ENCODE measurements at places on chromosomes 1 and 21.
A peak's percentile ranks its signal among the peaks of the same experiment; 100 is the strongest.

DNA sequence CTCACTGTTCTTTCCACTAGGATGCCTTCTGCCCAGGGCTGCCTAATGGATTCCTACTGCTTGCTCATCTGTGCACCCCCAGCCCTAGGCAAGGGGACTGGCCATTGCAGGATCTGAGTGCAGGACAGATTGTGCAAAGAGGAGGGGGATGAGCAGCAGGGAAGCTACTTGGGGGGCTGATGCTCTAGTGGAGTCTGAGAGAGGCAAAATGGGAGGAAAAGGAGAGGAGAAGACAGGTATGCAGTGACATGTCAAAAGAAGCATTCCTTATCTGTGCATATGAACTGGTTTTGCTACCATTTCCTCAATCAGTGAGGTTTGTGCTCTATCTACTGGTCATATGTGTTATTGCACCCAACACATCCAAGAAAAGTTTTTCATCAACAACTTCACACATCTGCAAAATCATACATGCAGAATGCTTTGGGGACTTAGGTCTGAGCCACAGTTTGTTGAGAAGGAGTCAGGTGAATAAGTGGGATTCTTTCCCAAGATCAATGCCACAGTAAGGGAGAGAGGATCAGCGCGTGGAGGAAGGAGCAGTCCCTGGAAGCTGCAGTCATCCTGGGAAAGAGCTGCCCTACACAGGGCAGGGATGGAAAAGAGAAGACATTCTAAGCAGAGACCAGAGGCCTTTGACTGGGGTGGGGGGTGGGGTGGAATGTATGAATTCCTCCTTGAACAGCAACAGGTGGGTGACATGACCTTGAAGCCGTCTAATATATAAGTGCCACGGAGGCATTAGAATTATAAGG, 14.4 kb downstream of the SLC5A9 start:
- DNase-seq: peak; percentile 46

DNA sequence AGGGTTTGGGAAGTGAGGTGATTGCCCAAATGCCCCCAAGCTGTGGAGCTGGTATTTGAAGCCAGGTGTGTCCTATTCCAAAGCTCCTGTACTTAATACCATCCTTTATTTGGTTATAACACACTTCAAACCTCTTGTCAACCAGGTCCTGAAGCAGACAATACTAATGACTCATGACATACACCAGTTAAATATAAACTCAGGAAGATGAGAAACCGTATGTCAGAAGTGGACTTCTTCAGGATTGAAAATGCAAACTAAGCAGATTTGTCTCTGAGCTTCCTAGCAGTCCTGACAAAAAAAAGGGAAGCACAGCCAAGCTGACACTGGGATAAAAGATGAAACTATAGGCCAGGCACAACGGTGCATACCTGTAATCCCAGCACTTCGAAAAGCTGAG, 70.6 kb downstream of the ALPL start:
- DNase-seq: no peak

- DNase-seq: no peak
These were observed 157.3 kb upstream of the PTGFR start for GRCh38 chr1:78333502-78333901.

DNA sequence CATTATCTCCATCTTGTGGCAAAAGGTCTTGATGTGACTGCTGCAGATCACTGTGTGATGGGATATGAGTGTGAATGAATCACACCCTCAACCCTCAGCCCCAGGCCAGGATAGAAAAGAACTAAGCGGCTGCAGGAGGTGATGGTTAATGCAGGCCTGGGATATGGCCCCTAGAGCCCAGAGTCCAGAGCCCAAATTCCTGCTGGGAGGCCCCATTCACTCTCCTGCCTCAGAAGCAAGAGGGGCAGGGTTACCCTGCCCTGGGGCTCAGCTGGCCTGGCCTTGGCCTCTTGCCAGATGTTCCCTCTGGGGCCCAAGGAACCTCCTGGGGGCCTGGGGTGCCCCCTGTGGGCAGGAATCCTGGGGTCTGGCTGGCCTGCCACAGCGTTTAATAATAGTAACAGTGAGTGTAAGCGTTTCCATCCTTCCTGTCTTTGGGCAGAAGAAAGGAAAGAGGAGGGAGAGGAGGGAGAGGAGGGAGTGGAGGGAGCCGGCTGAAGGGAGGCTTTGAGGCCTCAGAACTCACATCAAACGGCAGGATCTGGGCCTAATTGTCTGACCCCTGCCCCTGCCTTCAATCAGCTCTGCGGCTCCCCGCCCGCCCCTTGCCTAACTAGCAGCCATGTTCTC, 26.2 kb downstream of the DMAP1 start:
- no peak for DNase-seq

GRCh38 chr1:89739013-89739843, 81.6 kb upstream of the LRRC8D start:
- peak; percentile 33 for DNase-seq

GRCh38 chr1:183279835-183280234, 93.8 kb downstream of the LAMC2 start:
- DNase-seq: no peak
